ENCODE measurements at places on chromosomes 12 and 14.
A peak's percentile ranks its signal among the peaks of the same experiment; 100 is the strongest.

GRCh38 chr12:28242496-28243309 lies 52.4 kb downstream of the CCDC91 start:
- no peak for DNase-seq

- DNase-seq: no peak
Measured at GRCh38 chr14:70887207-70887681, 20.0 kb upstream of the PCNX1 start.

DNA sequence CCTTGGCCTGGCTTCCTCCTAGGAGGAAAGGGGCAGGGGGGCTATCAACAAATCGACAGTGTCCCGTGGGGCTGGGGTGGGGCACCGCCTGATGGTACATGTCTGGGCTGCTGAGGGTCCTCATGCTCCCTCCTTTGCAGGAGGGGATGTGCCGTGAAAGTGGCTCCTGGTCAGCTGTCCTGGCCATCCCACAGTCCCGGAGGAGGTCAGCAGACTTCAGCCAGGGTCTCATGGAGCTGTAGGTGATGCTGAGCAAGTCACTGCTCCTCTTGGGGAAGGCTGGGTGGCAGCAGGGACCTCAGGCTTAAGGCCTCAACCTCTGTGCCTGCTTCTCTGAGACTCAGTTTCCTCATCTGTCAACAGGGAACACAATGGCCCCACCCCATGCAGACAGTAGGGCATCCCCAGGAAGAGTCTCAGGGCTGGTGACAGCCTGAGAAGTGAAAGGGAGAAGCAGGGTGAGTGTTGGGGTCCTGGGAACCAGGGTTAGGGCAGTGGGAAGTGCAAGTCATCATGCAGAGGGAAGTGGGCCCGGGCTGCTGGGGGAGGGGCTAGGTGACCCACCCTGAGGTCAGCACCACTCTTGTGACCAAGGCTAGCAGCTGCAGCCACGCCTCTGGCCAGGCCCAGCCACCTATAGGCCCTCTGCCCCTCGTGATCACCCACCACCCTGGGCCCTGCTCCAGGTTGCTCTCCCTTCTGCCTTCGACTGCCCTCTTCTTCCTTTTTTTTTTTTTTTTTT lies 4.4 kb upstream of the TNFAIP2 start:
- DNase-seq: no peak

- DNase-seq: no peak
Measured at GRCh38 chr12:89528434-89528833, 2.6 kb upstream of the POC1B start.

GRCh38 chr12:82688035-82688501 lies 1.4 kb downstream of the TMTC2 start:
- no peak for DNase-seq

DNA sequence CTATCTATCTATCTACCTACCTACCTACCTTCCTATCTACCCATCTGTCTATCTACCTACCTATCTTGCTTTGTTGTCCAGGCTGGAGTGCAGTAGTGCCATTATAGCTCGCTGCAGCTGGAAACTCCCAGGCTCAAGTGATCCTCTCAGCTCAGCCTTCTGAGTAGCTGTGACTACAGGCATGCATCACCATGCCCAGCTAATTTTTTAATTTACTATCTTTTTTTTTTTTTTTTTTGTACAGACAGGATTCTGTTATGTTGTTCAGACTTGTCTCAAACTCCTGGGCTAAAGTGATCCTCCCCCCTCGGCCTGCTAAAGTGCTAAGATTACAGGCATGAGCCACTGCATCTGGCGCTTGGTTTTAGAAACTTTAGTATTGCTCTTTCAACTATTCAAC lies 762.4 kb downstream of the SLC6A15 start:
- DNase-seq: no peak

DNA sequence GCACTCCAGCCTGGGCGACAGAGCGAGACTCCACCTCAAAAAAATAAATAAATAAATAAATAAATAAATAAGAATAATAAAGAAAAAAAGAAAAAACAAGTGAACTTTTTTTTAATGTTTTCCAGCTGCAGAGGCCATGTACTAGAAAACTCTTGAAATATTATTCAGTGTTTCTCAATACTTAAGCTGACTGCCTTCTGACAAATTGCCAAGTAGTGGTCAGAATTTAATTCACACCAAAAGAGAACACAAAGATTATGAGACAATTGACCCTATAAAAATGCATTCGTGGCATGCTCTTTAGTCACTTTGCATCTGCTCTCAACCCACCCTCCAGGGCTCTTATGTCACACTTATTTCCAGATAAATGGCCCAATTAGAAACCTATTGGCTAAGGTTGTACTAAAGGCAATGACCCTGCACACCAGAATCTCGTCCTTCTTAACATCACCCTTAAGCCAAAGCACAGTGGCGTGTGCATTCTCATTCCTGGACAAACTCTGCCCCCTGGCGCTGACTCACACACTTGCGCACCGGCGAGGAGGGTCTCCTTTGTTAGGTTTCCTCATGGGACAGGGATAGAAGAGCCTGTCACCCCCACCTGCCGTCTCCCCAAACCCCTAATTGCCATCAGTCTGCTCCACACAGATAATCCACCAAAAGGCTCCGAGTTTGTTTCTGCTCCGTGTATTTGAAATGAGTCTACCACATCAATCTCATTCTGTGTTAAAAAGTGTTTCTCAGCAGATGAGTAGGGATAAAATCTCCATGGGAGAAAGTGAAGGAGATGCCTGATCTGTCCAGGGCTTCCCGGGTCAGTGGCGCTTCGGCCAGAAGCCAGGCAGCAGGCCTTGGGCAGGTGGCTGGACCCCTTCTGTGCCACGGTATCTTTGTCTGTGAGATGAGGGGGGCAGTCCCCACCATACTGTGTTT lies 73.1 kb upstream of the CEP83 start:
- peak; percentile 69 for DNase-seq

DNA sequence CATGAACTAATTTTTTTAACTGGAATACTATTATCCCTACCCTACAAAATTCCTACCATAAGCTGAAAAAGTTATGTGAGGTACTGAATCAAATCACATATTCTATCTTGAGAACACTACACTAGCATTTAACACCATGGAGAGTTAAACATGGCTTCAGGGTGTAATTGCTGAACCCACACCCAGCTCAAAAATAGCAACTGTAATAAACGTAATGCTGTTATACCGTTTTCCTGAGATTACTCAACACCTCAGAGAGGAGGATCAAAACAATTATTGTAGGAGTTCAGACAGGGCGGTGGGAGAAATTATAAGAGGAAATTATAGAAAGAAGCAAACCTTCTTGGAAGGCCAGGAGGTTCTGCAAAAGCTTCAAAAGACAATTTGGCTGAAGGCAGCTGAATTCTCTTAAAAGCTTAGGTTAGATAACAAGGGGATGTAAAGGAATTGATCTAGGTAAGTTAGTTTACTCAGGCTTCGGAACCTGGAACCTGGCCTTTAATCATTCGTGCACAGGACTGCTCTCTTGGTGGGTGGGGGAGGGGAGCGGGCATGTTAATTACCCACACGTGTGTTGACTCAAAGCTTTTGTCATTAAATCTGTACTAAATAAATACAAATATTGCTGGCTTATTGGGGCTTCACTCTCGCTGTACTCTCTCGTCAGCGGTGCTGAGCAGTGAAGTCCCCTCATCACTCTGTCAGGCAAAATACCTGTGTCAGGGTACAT lies 12.1 kb upstream of the IPO8 start:
- DNase-seq: no peak

DNA sequence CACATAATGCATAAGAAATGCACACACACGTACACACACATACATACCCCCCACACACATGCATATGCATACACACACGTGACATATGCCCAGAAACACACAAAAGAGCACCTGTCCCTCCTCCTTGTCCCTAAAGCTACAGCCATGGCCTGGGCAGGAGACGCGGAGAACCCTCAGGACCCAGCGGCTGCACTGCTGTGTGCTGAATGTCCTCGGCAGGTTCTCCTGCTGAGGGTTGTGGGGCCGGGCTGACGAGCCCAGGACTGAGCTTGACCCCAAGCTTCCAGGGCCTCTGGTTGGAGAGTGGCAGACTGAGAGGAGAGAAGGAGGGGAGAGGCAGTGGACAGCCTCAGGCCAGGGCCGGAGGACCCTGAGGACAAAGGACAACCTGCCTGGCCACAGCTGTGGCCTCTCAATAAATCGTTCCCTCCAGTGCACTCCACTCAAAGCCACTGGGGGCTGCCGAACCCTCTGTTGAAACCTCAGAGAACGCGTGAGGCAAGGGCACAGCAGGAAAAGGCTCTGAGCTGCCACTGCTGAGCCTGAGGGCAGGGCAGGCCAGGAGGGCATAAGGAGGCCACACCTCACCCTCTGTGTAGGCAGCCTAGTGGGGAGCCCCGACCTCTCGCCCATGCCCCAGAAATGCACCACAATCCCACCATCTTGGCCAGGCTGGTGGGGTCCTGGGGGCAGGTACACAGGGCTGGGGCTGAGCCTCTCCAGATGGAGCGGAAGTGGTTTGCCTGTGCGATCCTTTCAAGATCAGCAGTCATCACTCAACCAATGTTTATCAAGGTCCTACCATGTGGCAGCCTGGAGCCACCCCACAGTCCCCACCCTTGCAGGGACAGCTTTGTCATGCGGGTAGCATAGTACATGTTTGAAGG lies 3.1 kb downstream of the CACNA2D4 start:
- no peak for DNase-seq

DNA sequence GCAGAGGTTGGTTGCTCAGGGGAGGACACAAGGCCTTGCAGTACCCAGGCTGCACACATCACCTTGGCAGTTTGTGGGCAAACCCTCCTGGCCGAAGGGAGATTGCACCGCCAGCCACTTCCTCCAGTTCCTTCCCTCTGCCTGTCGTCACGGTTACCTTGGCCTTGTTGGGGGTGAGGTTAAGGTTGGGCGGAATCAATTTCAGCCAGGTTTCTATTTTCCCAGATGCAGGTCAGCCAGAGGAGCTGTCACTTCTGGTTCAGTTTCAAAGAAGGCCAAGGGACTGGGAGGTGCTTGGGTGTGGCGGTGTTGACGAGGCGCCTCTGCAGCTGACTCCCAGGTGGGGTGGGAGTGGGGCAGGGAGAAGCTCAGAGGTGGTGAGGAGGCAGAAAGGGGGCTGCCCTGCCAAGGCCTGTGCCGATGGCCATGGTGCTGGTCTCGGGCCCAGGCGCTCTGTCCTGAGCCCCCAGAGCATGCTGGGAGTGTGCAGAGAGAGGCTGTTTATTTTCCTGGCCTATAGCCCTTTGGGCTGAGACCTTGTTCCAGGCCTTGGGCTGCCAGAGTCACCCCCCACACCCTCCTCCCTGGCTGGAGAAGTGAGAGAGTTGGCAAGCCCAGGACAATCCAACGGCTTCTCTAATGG lies 31.4 kb downstream of the JDP2 start:
- DNase-seq: no peak

DNA sequence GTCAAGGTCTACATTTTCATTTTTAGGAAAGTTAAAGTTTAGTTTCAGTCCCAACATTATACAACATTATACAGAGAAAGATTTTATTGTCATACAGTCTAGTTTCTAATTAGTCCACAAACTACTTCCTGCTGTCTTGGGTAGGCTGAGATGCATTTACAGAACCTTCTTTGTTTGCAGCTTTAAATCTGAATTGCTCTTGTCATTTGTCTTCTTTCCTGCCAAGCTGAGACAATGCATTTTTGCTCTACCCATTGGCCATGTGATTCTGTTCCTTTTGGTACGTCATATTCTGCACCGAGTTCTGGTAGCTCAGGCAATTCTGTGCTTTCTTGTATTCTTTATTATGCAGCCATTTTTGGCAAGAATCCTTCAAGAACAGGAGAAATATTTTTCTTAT lies 228.5 kb downstream of the ATP23 start:
- DNase-seq: no peak

DNA sequence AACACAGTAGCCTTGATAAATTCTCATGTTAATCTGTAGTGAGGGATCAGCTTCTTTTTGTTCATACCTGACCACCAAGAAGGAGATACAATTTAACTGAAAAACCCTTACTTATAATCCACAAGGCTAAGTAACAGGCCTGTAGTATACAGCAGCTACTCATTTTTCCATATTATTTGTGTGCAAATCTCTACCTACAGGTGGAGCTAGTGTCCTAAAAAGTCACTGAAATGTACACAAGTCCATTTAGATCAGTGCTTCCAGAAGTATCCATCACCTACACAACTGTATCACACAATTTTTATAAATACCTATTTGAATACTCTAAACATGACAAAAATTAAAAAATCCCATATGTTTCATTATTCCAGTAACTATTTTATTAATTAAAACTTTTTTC lies 173.2 kb downstream of the SLC35F4 start:
- peak; percentile 6 for DNase-seq

DNA sequence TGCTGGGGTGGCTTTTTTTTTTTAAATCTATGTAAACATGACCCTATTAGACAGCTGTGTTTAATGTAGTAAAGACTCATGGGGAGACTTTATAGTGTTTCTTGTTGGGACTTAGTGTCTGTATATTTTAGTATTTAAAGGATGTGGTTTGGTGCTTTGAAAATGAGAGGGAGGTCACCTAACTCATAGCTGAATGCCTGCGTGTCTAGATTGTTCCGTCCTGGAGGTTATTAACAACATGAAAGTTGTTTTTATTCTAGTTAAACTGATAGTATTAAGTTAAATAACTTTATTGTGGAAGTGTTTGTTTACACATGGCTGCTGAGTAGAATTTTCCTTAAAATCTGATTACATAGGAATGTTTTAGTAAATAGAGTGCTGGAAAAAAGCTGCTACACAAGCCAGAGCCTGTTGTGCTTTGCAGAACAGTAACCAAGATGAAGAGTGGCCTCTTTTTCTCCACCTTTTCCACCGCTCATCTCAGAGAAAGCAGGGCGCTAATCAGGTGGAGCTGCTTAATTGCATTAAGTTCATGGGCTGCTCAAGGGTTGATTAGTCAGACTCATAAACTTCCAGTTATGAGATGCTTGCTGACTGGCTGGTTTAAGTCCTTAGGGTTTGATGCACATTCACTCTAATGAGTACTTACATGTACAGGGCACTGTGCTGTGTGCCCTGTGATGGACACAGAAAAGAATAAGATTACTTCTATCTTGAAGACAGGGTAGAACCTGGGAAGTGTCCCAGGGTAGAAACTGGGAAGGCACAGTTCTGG lies 62.7 kb downstream of the FBXO34 start:
- no peak for DNase-seq

- DNase-seq: no peak
Measured at GRCh38 chr12:70560671-70561070, 76.6 kb downstream of the PTPRB start.

- no peak for DNase-seq
Measured at GRCh38 chr14:88967299-88967698, 142.8 kb downstream of the TTC8 start.

GRCh38 chr12:41736436-41736835 lies 408.2 kb downstream of the GXYLT1 start:
- DNase-seq: no peak

GRCh38 chr12:91663310-91663709 lies 480.7 kb upstream of the DCN start:
- peak; percentile 80 for DNase-seq

GRCh38 chr14:90093942-90094595 lies 32.3 kb downstream of the KCNK13 start:
- peak; percentile 14 for DNase-seq

GRCh38 chr12:9319044-9319841 lies 111.0 kb upstream of the PZP start:
- DNase-seq: no peak

- no peak for DNase-seq
Measured at GRCh38 chr12:90622431-90622830, 332.5 kb downstream of the CCER1 start.

Measured in NCI-H1092 (cell line).